Neural crest cell (in vitro differentiated cells): ENCODE measurements at places on chromosomes 2 and 18. TPM values are rescaled to one million over a fixed set of nuclear protein-coding genes. Genes with fewer than 3 reads are reported as not detected.

The ZNF804A gene
- 0.41 and 0.47 TPM in 2 replicates for total RNA-seq

- H3K4me1 ChIP-seq: peaks cover 27% of the 10 kb centered on the region
- no peaks in the 10 kb centered on the region for H3K36me3 ChIP-seq
- H3K4me3 ChIP-seq: no peak overlapping the region
- no peak overlapping the region for H3K27ac ChIP-seq
Observed at GRCh38 chr2:236696834-236697233, 127.2 kb downstream of the ACKR3 start.

DNA sequence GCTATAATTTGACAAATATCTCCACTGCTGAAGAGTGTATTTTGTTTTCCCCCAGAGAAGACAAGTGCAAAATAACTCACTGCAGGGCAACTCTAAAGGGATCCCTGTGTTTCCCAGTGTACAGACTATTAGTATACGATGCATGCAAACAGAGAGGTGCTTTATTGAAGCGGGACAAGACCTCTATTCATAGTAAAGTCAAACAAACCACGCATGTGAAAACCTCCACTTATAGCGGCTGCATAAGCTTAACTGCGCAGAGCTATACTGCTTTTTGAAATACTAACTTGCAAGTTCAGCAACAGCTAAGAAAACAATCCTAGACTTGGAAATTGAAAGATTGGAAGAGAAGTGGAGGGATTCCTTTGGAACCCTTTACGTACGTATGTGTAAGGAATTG, 15.6 kb downstream of the RNF144A start:
- DNase-seq: no peak
- peaks cover 63% of the 10 kb centered on the region for H3K4me1 ChIP-seq
- H3K4me3 ChIP-seq: peak overlapping the region; percentile 42
- H3K27me3 ChIP-seq: no peaks in the 10 kb centered on the region

GRCh38 chr2:215105607-215106354, 32.6 kb downstream of the ABCA12 start:
- H3K36me3 ChIP-seq: no peaks in the 10 kb centered on the region
- no peak for DNase-seq
- no peak overlapping the region for H3K4me3 ChIP-seq
- H3K4me1 ChIP-seq: no peaks in the 10 kb centered on the region
